ENCODE measurements at places on chromosomes 3 and 15.
A peak's percentile ranks its signal among the peaks of the same experiment; 100 is the strongest.

- no peak for DNase-seq
Observed at GRCh38 chr3:108486338-108486737, 24.1 kb downstream of the MYH15 start.

GRCh38 chr3:44439499-44440295 is 37.8 kb downstream of the ZNF445 start:
- DNase-seq: no peak

DNA sequence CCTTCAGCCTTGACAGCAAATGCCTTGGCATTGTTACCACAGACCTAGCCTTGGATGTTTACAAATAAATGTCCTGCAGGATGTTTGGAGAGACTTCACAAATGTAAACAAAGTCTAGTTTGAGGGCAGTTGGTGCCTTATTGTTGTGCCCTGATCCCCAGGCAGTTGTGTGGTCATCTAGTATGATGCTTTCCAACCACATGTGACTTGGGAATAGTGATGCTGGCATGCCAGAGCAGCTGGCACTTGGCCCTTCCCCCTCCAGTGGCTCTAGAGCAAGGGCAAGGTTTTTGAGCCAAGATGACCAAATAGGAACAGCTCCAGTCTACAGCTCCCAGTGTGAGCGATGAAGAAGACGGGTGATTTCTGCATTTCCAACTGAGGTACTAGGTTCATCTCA is 258.2 kb downstream of the ADAMTS17 start:
- no peak for DNase-seq

- DNase-seq: no peak
Observed at GRCh38 chr3:184868477-184868876, 56.5 kb downstream of the VPS8 start.

- no peak for DNase-seq
Observed at GRCh38 chr3:140758791-140759444, 81.1 kb downstream of the TRIM42 start.

- no peak for DNase-seq
Observed at GRCh38 chr3:126535636-126536035, 11.7 kb downstream of the CHST13 start.

DNA sequence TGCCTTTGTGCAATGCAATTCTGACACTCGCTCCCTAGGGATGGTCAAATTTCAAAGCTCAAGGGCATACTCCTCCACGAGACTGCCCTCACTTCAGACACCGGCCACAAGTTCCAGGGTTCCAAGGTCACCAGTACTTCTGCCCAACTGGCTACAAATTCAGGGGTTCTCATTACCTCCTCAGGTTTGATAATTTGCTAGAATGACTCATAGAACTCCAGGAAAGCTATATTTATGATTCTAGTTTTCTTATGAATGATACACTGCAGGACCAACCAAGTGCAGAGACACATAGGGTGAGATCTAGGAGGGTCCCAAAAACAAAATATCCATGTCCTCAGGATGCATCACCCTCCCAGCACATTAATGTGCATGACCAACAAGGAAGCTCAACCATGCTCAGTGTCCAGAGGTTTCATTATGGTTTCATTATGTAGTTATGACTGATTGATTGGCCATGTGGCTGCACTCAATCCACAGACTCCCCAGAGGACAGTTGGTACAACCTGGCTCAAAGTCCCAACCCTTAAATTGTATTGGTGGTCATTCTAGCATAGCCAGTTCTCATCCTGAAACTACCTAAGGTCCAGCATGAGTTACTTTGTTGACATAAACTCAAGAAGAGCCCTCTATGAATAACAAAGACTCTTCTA is 170.4 kb upstream of the LRRN1 start:
- DNase-seq: no peak

GRCh38 chr3:183592821-183593220 is 37.3 kb upstream of the KLHL6 start:
- no peak for DNase-seq

GRCh38 chr15:41661518-41662225 is 1.5 kb downstream of the MGA start:
- DNase-seq: no peak

DNA sequence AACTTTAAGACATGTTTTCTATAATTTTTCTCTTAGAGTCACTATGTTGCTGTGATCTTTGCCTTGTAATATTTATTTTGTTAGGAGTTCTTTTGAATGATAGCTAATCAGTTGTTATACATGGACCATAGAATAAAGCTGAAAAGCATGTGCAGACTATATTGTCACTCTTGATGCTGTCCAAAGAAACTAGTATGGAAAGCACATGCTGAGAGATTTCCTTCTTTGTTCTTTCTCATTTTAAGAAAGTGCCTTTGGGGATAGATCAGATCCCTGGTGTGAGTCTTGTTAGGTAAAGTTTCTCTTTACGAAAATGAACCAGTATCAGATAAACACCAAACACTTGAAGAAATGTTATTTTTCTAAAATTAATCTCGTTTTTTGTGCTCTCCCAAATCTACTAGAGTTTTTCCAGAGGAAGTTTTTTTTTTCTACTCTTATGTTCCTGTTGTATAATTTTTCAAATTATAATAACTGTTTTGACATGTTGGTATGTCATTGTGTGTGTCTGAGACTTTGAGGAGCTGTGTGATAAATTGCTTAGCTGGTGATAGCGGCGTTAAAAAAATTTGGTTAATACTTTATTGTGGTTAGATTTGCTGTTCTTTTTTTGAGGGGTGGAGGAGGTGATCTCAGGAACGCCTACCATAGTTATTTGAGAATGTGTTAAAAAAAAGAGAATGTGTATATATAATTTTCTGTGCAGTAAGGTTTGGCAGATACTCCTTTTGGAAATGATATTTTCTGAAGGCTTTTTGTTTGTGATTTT is 2.2 kb downstream of the PIAS1 start:
- DNase-seq: no peak

DNA sequence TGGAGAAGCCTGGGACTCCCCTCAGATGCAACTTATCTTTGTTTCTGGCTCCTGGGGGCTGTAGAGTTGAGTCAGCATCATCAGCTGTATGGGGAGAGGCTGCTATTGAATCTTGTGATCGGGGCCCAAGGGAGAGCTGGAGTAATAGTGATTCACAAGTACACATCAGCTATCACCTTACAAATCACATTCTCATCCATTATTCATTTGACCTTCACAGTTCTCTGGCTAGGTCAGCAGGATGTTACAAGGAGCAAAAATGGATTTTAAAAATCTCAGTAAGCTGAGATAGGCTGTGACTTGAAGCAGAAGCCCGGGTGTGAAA is 175.0 kb downstream of the OPA1 start:
- DNase-seq: no peak

- DNase-seq: no peak
Observed at GRCh38 chr3:182957676-182958266, 22.6 kb downstream of the DCUN1D1 start.

- peak; percentile 69 for DNase-seq
Observed at GRCh38 chr15:45121706-45122417, 7.7 kb downstream of the DUOXA2 start.

DNA sequence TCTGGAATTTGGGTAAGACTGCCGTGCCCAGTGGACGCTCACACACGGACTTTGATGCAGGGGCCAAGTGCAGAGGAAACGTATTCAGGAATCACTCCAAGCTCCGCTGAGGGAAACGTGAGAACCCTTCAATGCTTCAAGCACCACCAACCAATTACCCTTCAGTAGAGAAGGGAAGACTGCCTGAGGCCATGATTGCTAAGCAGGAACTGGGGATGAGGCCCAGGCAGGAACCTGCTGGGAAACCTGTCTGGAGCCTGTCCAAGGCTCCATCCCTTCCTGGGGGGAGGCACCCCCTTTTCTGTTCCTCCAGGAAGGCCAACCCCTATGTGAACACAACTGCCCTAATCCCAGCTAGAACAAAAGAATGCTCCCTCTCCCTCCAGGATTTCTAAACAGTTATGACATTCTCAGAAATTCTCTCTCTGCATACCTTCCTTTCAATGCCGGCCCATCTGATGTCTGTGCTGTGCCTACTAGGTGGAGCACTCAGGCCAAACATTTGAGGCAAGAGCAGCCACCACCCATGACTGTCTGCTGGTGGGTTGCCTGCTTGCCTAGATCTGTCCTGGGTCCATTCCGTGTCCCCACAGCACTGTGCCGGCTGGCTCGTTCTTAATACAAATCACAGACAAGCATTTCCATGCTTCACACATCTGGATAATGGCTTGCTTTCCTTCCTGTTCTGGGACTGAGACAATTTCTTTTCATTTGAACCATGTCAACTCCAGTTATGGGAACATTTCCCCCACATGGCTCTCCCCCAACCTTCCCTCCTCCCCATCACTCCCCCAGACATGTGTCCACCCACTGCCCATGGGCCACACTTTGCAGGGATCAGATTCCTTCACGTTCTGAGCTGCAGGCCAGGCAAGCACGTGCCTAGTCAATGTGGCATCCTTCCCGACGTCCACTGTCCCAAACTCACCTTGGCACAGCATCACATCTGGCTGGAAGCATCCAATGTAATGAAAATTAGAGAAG is 149.4 kb downstream of the ADAMTS17 start:
- DNase-seq: no peak

- no peak for DNase-seq
Observed at GRCh38 chr3:50606596-50606995, 5.0 kb downstream of the CISH start.

DNA sequence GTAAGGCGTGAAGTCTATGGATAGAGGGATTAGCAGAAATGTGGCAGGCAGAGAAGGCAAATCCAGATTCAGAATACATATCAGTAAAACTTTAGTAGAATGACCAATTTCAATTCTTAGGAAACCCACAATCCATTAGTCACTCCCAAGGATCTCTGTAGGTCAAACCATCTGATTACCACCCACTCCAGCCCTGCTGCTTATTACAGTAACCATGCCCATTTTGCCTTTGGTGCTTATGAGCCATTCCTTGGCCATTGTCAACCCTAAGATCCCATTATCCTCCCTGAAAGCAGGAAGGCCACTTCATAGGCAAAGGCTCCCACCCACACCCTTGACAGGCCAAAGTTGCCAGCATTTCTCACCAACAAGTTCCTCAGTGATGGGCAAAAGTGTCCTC is 5.1 kb upstream of the KLHL40 start:
- no peak for DNase-seq

- no peak for DNase-seq
Observed at GRCh38 chr3:22265403-22265802, 514.4 kb upstream of the ZNF385D start.

GRCh38 chr3:16151109-16151508 is 23.4 kb upstream of the GALNT15 start:
- DNase-seq: no peak

DNA sequence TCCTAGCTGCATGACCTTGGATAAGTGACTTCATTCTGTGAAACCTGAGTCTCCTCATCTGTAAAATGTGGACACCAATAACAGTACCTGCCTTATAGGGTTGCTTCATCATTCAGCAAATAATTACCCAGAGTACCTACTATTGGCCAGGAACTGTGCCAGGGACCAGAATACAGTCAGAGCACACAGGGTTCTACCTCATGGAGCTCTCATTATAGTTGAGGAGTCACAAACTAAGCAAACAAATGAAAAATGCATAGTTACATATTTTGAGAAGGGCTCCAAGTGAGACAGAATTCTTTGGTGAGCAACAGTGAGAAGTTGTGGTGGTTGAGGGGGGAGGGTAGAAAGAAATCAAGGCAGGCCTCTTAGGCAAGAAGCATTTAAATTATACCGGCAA is 308.6 kb upstream of the WNT5A start:
- no peak for DNase-seq

- no peak for DNase-seq
Observed at GRCh38 chr3:104648823-104649222, 717.9 kb upstream of the ALCAM start.

DNA sequence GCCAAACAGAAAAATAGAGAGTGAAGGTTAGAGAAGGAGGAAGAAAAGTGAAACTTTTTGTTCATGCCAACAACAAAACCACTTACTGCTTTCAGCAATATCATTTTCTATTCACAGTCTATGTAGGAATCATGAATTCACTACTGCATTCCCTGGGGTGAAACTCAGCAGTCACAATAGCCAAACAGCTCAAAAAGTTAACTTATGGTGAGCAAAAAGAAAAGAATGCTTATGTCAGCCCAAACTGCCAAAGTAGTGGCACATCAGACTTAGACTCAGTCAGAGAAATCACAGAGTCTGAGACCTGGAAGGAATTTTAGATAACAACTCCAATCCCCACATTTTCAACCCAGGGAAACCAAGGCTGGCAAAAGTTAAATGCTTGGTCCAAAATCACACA is 238.7 kb upstream of the TMCO5A start:
- no peak for DNase-seq

- DNase-seq: no peak
Observed at GRCh38 chr3:30289324-30289723, 317.1 kb upstream of the TGFBR2 start.

GRCh38 chr3:159843840-159844730 is 144.6 kb upstream of the IL12A start:
- no peak for DNase-seq

DNA sequence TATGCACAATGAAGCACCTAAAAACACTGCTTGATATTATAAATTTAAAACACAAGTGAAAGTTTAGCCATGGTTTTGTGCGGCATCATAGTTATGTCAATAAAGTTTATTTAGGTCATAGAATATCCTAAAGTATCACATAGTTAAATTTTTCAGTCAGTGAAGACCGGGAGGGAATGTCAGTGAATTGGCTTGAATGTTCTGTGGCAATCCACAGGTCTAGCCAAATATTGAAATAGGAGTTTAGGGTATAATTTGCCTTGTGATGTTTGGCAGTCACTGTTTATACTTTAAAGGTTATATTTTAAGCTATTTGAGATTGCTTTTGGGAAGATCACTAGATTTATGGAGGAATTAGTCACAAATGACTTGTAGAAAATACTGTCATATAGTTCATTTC is 79.7 kb upstream of the FLNB start:
- DNase-seq: no peak

DNA sequence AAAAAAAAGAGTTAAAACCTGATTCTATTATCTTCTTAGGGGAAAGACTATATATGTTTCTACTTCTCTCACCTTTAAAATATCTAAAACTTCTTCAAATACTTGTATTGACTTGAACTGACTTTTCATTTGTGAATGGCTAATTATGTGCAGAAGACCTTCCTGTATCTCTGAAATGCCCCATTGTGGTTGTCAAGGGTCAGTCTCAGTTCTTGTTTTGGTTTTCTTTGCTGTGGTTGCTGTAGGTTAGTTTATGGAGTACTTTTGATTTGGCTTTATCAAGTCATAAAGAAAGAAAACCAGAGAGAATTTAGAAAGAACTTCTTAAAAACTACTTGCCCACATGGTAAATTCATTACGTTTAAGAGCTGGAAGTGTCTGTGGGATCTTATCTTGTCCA is 345.3 kb upstream of the POU1F1 start:
- no peak for DNase-seq
